ENCODE measurements at places on chromosomes 7 and 10. TPM values are rescaled to one million over a fixed set of nuclear protein-coding genes. Genes with fewer than 3 reads are reported as not detected.

The PVRIG gene
- polyA plus RNA-seq = 1.5 TPM

The THNSL1 gene
- polyA plus RNA-seq = 7.8 TPM

The GPR85 gene
- polyA plus RNA-seq = 3.1 TPM

The IL6 gene
- polyA plus RNA-seq = 2.1 TPM

The NRAP gene
- 0.06 TPM for polyA plus RNA-seq

The TRRAP gene
- 24.7 TPM for polyA plus RNA-seq

The GCK gene
- polyA plus RNA-seq = 2.3 TPM

The TSPAN33 gene
- polyA plus RNA-seq = 9.6 TPM

The FRMD4A gene
- polyA plus RNA-seq = 19.8 TPM

The CAMK2B gene
- polyA plus RNA-seq = 4.4 TPM
